Naive thymus-derived CD8-positive, alpha-beta T cell (primary cell): ENCODE measurements at places on chromosomes 6 and 20.

DNA sequence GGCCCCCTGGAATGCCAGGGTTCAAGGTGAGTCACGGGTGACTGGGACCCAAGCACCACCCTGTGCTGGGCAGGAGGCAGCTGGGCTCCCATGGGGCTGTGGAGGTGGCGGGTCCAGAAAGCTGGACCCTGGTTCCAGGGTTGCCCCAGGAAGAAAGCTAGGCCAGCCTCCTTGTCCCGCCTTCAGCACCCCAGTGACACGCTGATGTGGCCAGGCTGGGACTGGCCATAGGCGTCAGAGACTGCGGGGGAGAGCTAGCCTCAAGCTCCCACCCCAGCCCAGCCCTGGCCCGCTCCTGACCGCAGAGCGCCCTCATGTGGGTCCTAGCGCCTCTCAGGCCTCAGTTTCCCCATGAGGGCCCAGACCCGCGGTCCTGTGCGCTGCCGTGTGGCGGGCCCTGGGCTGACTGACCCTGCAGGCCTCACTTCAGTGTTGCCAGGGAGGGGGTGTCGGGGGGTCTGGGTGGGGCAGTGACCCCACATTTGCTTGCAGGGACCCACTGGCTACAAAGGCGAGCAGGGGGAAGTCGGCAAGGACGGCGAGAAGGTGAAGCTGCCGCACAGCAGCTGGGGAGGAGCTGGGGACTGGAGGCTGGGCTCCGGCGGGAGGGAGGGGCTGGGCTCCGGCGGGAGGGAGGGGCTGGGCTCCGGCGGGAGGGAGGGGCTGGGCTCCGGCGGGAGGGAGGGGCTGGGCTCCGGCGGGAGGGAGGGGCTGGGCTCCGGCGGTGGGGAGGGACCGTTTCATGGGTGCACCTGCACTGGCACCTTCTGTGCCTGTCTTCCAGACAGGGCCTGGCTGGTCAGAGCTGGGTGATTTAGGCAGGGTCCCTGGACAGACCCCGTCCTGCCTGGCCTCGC is 7.9 kb downstream of the COL9A3 start:
- no peak for DNase-seq

DNA sequence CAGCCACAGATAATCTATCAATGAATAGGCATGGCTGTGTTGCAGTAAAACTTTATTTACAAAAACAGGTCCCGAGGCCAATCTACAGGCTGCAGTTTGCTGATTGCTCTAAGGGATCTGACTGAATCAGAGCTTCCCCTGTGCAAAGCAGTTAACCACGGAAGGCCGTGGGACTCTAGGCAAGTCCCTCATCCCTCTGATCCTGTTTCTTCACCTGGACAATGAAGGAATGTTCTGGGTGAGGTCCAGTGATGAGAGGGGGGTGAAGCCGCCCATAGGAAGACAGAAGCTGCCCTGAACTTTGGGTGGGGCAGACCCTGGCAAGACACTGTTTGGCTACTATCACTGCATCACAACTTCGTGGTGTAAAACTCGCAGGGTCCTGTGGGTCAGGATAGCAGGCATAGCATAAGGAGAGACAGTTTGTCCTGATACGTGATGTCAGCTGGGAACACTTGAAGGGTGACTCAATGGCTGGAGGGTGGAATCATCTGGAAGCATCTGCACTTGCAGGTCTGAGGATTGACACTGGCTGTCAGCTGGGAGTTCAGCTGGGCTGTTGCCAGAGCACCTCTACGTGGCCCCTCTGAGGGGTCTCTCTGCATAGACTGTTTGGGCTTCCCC is 33.3 kb upstream of the TGM2 start:
- no peak for DNase-seq

GRCh38 chr6:127200114-127200513 is 66.5 kb upstream of the RNF146 start:
- DNase-seq, result no peak

DNA sequence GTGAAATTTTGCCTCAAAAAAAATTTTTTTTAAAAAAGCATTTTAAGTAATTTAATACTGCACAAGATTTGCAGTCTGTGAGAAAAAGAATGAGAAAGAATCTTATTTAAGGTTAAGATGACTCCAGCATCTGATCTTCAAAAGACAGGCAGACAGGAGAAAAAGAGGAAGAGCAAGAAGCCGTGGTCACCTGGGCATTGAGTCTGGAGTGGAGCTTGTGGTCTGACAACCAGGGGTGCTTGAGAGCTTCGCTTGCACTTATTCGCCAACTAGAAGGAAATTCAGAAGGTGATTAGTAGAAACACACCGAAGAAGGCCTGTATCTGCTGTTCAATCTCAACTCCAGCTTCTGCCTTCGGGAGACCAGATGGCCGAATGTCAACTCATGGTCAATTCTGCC is 75.9 kb downstream of the MYLK4 start:
- DNase-seq, result no peak

- no peak for DNase-seq
Observed at GRCh38 chr20:56773749-56774148, 144.6 kb downstream of the TFAP2C start.

DNA sequence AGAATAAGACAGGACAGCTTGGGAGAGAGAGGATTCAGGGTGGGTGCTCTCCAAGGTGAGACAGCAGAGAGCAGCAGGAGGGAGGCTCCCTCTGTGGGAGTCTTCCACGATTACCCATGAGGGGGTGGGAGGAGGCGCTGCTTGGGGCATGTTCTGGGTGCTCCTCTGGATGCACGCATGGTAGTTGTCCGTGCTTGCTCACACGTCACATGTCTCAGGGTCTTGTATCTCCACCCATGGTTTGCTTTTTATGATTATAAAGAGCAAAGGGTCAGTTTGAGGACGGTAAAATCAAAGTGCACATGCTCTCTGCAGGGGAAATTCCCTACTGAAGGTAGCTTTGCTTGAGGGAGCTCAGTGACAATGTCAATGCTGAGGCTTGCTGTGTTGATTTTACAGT is 338.4 kb downstream of the THBS2 start:
- DNase-seq, result no peak

- no peak for DNase-seq
Observed at GRCh38 chr20:18906046-18906445, 92.5 kb downstream of the SCP2D1 start.

DNA sequence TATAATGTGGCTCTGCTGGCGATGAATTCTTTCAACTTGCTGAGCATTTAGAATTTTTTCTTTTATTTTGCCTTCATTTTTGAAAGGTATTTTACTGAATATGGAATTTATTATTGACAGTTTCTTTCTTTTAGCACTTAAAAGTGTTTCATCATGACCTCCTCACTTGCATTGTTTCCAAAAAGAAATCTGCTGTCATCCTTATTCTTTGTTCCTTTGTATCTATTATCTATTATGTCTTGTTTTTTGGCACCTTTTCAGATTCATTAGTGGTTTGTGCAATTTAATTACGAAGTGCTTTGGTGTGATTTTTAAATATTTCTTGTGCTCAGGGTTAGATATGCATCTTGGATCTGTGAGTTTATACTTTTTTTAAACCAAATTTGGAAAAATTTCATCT is 26.0 kb upstream of the SLC22A2 start:
- no peak for DNase-seq

DNA sequence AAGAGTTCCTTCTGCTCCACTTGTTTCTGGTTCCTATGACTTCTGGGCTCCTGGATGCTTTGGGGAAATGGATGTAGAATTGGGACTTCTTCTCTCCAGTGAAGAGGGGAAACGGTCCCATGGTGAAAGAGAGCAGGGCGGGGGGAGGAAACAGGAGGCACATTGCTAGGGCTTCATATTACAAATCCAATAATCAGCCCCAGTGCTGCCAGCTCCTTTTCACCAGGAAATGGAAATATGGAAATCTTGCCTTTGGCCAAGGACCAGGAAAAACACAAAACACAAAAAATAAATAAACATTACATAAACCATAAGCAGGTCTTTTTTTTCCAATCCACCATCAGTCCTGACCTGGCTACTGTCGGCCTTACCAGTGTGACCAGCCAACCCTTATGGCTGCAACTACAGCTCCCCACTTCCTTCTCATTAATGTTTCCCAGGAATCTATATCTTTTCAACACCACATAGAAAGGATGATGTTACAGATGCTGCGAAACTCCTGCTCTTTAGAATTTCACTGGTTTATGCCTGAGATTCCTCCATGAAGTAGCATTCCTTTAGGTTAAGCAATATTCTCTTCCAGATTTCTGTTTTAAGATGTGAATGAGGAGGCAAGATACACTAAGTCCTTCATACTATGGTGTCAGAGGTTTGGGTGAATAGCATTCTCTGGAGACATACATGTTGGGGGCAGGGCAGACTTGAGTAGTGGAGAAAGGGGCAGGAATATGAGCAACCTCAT is 2.0 kb downstream of the PI3 start:
- no peak for DNase-seq
